ENCODE measurements at places on chromosomes 7 and 10.

DNA sequence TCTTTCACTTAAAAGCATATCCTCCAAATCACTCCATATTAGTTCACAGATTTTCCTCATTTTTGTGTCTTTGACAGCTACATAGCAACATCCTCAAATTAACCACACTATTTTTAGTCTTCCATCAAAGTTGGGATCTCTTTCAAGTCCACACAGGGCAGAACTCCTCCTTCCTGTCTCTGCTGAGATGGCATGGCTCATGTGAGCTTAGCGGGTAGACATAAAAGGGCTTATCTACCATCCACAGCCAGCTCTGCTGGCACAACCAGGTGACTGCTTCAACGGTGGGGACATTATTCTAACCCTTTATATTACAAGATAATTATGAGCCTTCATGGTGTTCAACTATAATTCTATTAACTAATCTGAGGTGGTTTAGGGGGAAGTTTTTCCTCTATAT, 35.5 kb downstream of the ICA1 start:
- DNase-seq = no peak

- no peak for DNase-seq
These were observed 34.7 kb downstream of the TRRAP start for GRCh38 chr7:98913026-98913425.

DNA sequence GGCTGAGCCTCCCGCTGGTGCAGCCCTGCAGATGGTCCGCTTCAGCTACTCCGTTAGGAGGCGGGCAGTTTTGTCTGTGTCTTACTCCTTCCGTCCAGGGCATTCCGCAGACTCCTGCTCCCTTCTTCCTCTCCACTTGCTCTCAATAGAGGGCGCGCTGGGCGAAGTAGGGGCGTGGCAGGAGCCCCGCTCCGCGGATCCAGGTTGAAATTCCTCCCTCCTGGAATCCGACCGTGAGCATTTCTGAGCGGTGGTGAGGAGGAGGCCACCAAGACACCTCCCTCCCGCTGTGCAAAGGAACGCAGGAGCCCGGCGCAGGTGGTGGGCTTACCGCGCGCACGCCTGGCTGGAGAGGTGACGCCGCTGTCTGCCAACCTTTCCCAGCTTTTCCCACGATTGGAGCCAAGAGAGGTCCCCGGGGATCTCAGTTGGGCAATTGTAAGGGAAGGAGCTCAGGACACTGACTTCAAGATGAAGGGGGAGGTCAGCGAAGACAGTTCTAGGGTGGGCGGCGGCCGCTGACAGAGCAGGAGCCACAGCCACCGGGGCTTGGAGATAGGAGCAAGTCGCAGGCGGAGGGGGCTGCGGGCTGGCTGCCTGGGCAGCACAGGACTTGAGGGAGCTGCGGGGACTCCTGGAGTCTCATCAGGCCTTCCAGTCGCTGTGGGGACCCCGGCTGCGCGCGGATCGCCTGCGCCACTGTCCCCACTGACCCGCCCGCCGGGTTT, 1011.3 kb downstream of the XPNPEP1 start:
- DNase-seq = peak; percentile 33

DNA sequence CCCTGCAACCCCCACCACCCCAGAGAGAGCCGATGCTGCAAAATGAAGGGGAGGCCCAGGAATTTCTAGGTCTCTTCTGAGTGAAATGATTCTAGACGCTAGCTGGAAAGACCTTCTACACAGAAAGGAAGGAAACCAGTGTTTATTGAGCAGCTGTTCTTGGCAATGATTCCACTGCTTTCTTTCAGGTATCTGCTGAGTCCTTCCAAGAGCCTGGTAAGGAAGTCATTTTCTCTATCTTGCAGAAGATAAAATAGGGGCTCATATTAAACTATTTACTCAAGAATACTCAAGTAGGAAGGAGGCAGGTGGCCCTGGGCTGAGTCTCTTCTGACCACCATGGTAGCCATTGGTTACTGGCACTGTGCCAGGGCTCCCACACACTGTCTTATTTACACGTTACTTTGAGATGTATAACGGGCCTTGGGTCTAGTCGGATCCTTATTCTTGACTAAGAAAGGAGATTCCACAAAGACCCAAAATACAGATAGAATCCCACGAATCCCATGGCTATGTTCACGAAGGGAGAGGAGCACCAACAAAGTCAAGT, 112.1 kb downstream of the GALNT11 start:
- DNase-seq = no peak

GRCh38 chr7:82714883-82715282, 271.3 kb upstream of the CACNA2D1 start:
- peak; percentile 40 for DNase-seq

- DNase-seq = no peak
These were observed 13.9 kb downstream of the FKBP6 start for GRCh38 chr7:73341877-73342276.

DNA sequence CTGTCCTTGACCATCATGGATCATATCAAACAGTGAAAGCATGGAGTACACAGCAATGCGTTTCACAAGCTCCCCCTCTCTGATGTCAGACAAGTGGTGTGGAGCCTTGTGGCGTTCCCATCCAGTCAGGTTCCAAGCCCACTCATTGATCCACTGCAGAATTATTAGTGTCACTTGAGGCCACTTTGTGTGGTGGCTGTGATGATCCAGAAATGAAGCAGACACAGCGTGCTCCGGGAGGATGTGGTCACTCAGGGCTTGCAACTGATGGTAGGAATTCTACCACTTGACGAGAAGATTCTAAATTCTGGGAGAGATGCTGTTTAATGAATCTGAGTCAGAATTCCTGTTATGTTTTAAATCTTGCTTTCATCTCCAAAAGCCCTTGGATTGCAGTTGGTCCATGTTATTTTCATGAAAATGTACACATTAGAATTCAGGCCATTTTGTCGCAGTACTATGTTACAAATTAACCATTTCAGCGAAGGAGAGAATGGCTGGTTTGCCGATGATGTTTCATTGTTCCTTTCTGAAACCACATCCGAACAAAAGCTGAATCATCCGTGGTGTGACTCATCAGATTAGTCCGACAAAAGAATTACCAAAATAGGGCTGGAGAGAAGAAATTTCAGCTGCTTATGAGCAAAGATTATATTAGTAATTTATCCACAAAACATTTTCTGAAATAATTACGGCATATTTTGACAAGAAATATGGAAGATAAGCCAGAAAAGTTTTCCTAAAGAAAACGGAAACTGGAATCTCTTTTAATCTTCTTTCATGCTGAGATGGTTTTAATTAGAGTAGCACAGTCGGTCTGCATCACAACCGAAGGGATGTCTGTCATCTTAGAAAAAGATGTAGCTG, 48.1 kb downstream of the INSYN2A start:
- no peak for DNase-seq

GRCh38 chr10:49830016-49830415, 67.9 kb upstream of the OGDHL start:
- DNase-seq = no peak

- DNase-seq = no peak
These were observed 57.3 kb upstream of the BTBD16 start for GRCh38 chr10:122213766-122214165.

GRCh38 chr10:31961277-31962074, 32.8 kb upstream of the ARHGAP12 start:
- no peak for DNase-seq

DNA sequence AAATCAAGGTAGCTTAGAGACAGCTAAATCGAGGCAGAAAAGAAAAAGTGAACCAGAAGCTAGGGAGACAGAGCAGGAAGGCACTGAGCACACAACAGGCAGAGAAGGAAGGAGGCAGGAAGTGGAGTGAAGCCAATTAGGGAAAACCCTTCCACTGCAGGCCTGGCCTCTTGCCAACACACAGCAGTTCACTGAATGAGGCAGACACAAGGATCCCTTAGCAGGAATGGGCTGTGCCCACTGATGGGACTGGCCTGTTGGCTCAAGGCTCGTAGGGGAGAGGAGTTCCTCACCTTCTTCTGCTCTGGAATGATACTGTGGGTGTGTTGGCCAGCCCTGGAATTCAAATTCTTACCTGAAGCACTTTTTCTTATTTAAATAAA, 220.3 kb upstream of the STK17A start:
- DNase-seq = peak; percentile 15

GRCh38 chr7:28674359-28674782, 262.1 kb downstream of the CREB5 start:
- no peak for DNase-seq

- DNase-seq = no peak
These were observed 249.6 kb downstream of the ELFN1 start for GRCh38 chr7:1919539-1920265.

DNA sequence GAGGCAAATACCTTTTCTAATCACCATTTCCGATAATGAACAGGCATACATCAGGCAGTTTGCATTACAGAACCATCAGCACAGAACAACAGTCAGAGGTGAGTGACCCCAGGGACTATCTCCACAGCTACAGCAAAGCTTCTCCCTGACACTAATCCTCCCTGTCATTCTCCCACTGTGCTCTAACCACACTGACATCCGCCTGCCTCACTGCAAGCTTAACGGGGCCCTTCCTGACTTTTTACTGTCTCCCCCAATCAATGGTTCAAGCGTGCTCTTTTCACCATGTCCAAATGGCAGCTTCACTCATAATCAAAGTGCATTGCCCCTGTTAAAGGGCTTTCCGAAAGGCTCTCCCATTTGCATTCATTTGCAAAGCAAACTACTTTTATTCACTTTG, 196.3 kb downstream of the DNAJC1 start:
- no peak for DNase-seq

- peak; percentile 42 for DNase-seq
These were observed 83.7 kb upstream of the BET1 start for GRCh38 chr7:94087664-94088352.

DNA sequence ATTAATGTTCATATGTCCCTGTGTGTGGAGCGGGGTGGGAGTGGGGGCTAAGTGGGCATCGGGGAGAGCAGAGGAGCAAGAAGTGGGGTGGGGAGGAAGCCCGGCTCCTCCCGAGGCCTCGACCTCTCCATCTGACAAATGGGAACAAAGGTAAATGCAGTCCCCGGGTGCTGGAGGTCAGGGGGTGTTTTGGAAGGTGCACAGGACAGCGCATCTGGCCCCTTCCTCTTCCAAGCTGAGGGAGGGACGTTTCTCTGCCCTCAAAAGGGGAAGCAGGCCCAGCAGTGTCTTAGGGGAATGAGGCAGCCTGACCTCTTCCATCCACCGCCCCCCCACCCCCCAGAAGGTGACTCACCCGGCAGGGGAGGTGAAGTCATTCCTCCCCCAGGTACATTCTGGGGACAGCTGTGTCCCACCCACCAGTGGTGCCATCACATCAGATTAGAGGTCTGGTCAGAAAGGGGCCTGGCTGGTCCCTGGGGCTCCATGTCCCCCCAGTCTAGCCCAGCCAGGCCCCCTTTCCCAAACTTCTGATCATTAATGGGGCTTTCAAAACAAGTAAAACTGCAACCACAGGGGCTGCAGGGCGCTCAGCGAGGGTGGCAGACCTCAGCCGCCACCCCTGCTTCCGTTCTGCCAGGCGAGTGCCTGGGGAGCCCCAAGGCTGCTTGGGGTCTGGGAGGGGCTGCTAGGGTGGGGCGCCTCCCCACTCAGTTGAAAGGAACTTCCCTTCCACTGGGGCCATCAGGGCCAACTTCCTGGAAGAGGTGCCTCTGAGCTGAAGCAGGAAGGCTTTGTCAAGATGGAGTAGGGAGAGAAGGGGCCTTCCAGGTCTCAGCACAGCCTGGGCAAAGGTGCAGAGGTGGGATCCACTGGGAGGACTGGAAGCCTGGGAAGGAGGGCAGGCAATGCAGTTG, 10.8 kb downstream of the LFNG start:
- no peak for DNase-seq

DNA sequence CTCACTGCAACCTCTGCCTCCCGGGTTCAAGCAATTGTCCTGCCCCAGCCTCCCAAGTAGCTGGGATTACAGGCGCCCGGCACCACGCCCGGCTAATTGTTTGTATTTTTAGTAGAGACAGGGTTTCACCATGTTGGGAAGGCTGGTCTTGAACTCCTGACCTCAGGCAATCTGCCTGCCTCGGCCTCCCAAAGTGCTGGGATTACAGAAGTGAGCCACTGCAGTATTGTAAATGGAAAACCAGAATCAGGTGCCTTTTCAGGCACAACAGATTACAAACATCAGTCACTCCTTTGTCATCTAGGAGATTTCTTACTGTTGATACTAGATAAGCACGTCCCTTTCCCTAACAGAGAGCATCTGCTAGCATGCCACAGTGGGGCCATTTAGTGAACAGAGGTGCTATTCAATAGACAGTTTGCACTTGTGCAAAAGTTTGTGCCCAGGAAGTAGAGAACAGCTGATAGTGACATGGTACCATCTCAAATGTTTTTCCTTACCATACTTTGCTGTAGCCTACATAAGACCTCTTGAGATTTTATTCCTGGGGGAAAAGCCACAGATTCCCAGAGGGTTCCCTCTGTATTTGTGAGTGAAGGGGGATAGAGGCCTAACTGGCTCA, 24.5 kb upstream of the WAC start:
- DNase-seq = no peak

- no peak for DNase-seq
These were observed 35.4 kb upstream of the TSPAN13 start for GRCh38 chr7:16718111-16718656.

GRCh38 chr10:108412323-108412722, 1247.8 kb upstream of the SORCS1 start:
- DNase-seq = no peak

DNA sequence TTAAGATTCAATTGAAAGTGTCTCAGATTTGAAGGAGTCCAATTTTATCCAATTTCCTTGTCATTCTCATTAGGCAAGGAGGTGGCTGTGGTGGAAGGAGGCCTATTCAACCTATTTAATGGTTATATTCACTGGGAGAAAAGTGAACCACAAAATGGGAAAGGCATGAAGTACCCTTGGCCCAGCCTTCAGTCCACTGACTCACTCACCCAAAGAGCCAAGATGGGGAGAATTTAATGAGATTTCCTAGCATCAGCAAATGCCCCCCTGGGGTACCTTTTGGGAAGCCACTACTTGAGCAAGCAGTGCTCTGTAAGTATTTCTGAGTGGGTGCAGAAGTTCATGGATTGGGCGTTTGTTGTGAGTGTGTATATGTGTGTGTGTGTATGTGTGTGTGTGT, 144.1 kb downstream of the NRP1 start:
- no peak for DNase-seq

DNA sequence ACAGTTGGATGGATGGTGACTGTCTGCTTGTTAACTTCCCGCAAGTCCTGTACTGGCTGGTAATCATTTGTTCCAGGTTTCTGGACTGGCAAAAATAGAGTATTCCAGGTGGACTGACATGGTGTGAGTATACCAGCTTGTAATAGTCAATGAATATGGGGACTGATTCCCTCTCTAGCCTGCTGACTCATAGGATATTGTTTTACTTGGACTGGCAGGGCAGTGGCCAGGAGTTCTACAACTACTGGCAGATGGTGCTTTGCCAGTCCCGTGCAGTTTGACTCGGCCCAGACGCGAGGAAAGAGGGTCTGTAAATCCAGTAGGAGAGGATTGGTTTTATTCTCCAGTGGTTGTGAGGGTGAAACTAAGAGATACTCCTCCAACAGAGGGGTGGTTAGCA, 78.0 kb downstream of the PRR15 start:
- no peak for DNase-seq

GRCh38 chr7:24422441-24423010, 138.5 kb downstream of the NPY start:
- no peak for DNase-seq
